CD4-positive, alpha-beta T cell treated with Interleukin-21 for 1 hour (primary cell): ENCODE measurements at places on chromosomes 5 and 9.

- DNase-seq: no peak
Measured at GRCh38 chr5:111668477-111669414, 88.2 kb downstream of the NREP start.

DNA sequence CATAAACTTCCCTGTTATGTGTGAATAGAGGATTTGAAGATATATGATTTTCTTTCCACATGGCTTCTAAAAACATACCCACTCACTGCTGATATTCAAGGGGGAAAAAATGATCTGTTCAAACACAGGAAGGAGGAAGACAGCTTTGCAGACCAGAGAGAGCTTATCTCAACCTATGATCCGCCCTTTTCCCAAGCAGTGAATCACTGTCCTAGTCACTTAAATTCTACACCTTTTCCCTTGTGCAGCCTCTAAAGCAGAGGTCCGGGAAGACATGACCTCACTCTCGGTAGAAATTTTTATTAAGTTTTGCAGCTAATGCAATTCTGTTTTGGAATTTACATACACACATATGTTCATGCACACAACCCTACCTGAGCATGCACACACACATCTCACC, 197.2 kb downstream of the DIRAS2 start:
- no peak for DNase-seq

DNA sequence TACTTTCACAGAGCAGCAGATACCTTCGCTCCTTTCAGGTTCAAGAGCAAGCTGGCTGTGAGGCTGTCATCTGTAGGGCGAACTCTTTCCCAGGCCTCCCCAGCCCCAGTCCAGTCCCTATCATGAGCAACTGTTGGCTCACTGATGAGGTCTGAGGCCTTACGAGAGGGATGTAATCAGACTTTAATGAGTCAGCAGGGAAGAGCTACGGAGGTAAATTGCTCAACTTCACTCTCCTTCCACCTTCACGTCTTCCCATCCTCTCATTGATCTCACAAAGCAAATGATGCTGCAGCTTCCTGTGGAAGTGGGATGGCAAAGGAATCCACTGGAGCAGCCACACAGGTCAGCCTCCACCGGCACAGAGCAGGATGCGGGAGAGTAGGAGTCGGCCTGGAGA, 130.7 kb upstream of the TBCA start:
- DNase-seq: no peak

- no peak for DNase-seq
Measured at GRCh38 chr9:98334796-98335195, 79.3 kb upstream of the TBC1D2 start.

GRCh38 chr5:80745490-80745889, 90.7 kb upstream of the DHFR start:
- no peak for DNase-seq
